ENCODE measurements at places on chromosomes 16 and 17. TPM values are rescaled to one million over a fixed set of nuclear protein-coding genes. Genes with fewer than 3 reads are reported as not detected.

SPNS2 gene
- 0.70 TPM for total RNA-seq

GRCh38 chr17:67574658-67575293 is 143.0 kb upstream of the NOL11 start:
- DNase-seq = no peak

DNA sequence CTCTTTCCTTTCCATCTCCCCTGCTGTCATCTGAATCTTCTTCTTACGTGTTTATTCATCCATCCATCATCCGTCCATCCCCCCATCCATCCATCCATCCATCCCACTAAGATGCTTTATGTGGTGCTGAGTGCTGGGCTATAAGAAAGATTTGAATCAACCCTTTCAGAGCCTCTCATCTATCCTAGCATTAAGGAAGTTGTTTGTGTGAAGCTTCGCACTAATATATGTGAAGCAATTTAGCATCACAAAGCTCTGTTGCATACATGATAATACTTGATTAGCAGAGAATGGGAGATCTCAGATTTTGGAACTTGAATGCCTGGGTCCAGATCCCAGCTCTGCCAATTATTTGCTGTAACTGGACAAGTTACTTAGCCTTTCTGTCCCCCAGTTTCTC is 255.7 kb downstream of the SHISA9 start:
- no peak for DNase-seq

THRA gene
- 46.6 TPM for total RNA-seq

CCL1 gene
- total RNA-seq = not detected

ABCA3 gene
- 16.3 TPM for total RNA-seq

TPSD1 gene
- not detected for total RNA-seq

TMC8 gene
- 0.97 TPM for total RNA-seq

- no peak for DNase-seq
These were observed 20.4 kb downstream of the MIEF2 start for GRCh38 chr17:18280766-18281371.

ATAD5 gene
- 1.4 TPM for total RNA-seq

DNA sequence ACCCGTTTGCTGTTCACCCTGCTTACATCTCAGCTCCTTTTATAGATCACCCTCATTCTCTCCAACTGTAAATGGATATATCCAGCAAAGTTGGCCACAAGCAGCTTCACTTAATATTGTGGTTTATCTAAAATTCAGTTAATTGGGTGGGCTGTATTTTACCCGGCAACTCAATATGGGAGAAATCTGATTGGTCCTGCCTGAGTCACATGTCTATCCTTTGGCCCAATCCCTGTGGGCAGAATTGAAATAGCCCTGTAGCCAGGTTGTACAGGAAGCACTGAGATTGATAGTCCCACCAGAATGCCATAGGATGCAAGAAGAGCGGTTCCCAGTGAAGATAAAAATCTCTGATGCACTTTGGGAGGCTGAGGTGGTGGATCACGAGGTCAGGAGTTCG is 73.2 kb downstream of the AIPL1 start:
- DNase-seq = no peak

EXOC3L1 gene
- total RNA-seq = not detected

DNA sequence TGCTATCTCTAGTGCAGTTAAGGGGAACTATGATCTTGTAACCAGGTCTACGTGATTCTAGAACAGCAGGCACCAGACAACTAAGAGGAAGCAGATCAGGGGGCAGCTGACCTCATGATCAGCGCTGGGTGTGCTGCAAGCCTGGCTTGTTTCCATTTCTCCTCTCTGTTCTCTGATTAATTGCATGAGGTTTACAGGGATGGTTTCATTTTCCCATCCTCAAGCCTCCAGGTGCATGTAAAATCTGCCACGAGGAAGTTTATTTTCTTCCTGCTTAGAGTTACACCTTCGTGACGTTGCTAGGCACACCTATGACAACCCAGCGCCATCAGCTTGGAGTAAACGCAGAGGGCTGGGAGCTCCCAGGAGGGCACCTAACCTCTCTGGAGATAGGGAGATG is 4.3 kb upstream of the NUPR1 start:
- DNase-seq = no peak

GRCh38 chr17:61720016-61720795 is 129.2 kb upstream of the NACA2 start:
- no peak for DNase-seq

DNA sequence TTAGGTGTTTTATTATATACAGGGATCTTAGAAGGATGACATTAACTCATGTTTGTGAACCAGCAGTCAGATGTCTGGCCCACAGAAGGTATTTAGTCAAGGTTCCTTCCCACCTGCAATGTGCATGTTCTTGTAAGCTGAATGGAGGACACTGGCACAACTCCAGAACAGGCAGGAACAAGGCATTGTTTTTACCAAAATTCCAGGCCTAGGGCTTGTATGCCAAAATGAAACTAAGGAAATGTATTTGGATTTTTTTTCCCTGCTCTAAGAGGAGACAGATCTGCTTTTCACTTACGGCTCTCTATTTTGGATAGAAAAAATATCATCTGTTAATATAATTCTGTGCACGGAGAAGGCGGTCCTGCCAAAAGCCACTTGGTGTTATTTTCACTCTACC is 312.5 kb downstream of the GRIN2A start:
- DNase-seq = no peak

CAVIN1 gene
- total RNA-seq = 501 TPM

ABCC11 gene
- 0.44 TPM for total RNA-seq

- peak; percentile 61 for DNase-seq
These were observed 9.3 kb downstream of the CTRB2 start for GRCh38 chr16:75197522-75198134.

HS3ST3B1 gene
- 27.1 TPM for total RNA-seq

PDIA2 gene
- total RNA-seq = 1.5 TPM

SEPTIN1 gene
- total RNA-seq = 1.3 TPM

- DNase-seq = no peak
These were observed 29.8 kb upstream of the XYLT2 start for GRCh38 chr17:50316016-50316587.

DNAAF8 gene
- 2.2 TPM for total RNA-seq

ACTG1 gene
- 3,639 TPM for total RNA-seq

Measured in chondrocyte (in vitro differentiated cells).